ENCODE measurements at places on chromosomes 3 and 15. TPM values are rescaled to one million over a fixed set of nuclear protein-coding genes. Genes with fewer than 3 reads are reported as not detected.

SPESP1 gene
- polyA plus RNA-seq: not detected

GATA2 gene
- polyA plus RNA-seq: not detected

CCK gene
- not detected for polyA plus RNA-seq

TMCO5A gene
- not detected for polyA plus RNA-seq

ANKUB1 gene
- not detected for polyA plus RNA-seq

CEP63 gene
- 13.3 TPM for polyA plus RNA-seq

ECE2 gene
- 0.42 TPM for polyA plus RNA-seq

P2RY12 gene
- polyA plus RNA-seq: not detected

MRPS25 gene
- polyA plus RNA-seq: 74.4 TPM

SLC2A2 gene
- not detected for polyA plus RNA-seq

MIX23 gene
- polyA plus RNA-seq: 40.8 TPM

MOBP gene
- not detected for polyA plus RNA-seq

SLC15A2 gene
- polyA plus RNA-seq: 1.6 TPM

RPP14 gene
- 13.0 TPM for polyA plus RNA-seq

MORC1 gene
- polyA plus RNA-seq: not detected

HTR3E gene
- polyA plus RNA-seq: not detected

PODXL2 gene
- 342 TPM for polyA plus RNA-seq

CACNA2D2 gene
- polyA plus RNA-seq: 7.8 TPM

NDN gene
- polyA plus RNA-seq: 582 TPM

CAPN3 gene
- polyA plus RNA-seq: 1.5 TPM

PARP9 gene
- polyA plus RNA-seq: not detected

TNNC1 gene
- not detected for polyA plus RNA-seq

PXYLP1 gene
- polyA plus RNA-seq: 93.9 TPM

SFMBT1 gene
- 41.7 TPM for polyA plus RNA-seq

LYZL4 gene
- polyA plus RNA-seq: not detected

ZNF385D gene
- 3.4 TPM for polyA plus RNA-seq

DNAH12 gene
- polyA plus RNA-seq: 1.8 TPM

ADAMTSL3 gene
- 0.28 TPM for polyA plus RNA-seq

MESP1 gene
- 4.8 TPM for polyA plus RNA-seq

TICRR gene
- 0.36 TPM for polyA plus RNA-seq

HYAL1 gene
- 2.2 TPM for polyA plus RNA-seq

RUBCN gene
- 16.1 TPM for polyA plus RNA-seq

THRB gene
- 1.7 TPM for polyA plus RNA-seq

MYH15 gene
- polyA plus RNA-seq: 0.71 TPM

SOX2 gene
- 7.2 TPM for polyA plus RNA-seq

LRRIQ4 gene
- not detected for polyA plus RNA-seq

CCNB2 gene
- 4.4 TPM for polyA plus RNA-seq

LMAN1L gene
- not detected for polyA plus RNA-seq

TAGLN3 gene
- 568 TPM for polyA plus RNA-seq

TTLL13 gene
- 0.33 TPM for polyA plus RNA-seq

FILIP1L gene
- 0.36 TPM for polyA plus RNA-seq

TRH gene
- 2.6 TPM for polyA plus RNA-seq

APH1B gene
- polyA plus RNA-seq: 14.6 TPM

MCF2L2 gene
- 9.3 TPM for polyA plus RNA-seq

C3orf62 gene
- polyA plus RNA-seq: 18.0 TPM

CYP11A1 gene
- polyA plus RNA-seq: not detected

CHL1 gene
- 199 TPM for polyA plus RNA-seq

CACNA1D gene
- 24.9 TPM for polyA plus RNA-seq

HAUS2 gene
- 76.0 TPM for polyA plus RNA-seq

GNAT1 gene
- not detected for polyA plus RNA-seq

BOC gene
- 0.53 TPM for polyA plus RNA-seq

IMPG2 gene
- 5.2 TPM for polyA plus RNA-seq

LAMB2 gene
- polyA plus RNA-seq: 15.9 TPM

Data from neural cell (in vitro differentiated cells).